ENCODE measurements at places on chromosomes 16 and 17. TPM values are rescaled to one million over a fixed set of nuclear protein-coding genes. Genes with fewer than 3 reads are reported as not detected.

Gene CACNB1
- 4.6 TPM for total RNA-seq

Gene ARL5C
- not detected for total RNA-seq

Gene TOP3A
- total RNA-seq = 8.1 TPM

Gene JMJD6
- total RNA-seq = 63.1 TPM

Gene SOX8
- total RNA-seq = 1.0 TPM

Gene HOXB5
- total RNA-seq = 0.13 TPM

Gene FKBP10
- total RNA-seq = 10.6 TPM

Gene RHOT2
- total RNA-seq = 81.9 TPM

Gene UBTF
- 52.7 TPM for total RNA-seq

Gene KRTAP4-1
- not detected for total RNA-seq

Gene ITGA2B
- 0.62 TPM for total RNA-seq

Gene LITAFD
- not detected for total RNA-seq

Gene CDK5R1
- 1.4 TPM for total RNA-seq

Gene GSG1L
- not detected for total RNA-seq

Gene ANKFN1
- not detected for total RNA-seq
